Epithelial cell of alveolus of lung (primary cell): ENCODE measurements at places on chromosomes 16 and 17. TPM values are rescaled to one million over a fixed set of nuclear protein-coding genes. Genes with fewer than 3 reads are reported as not detected.

Gene TPSAB1
- not detected in 2 replicates for total RNA-seq

Gene RPA1
- total RNA-seq: 21.6 and 23.6 TPM in 2 replicates

Gene C17orf113
- 0.13 and 2.1 TPM in 2 replicates for total RNA-seq

Gene KCNG4
- not detected in 2 replicates for total RNA-seq

Gene KCNJ18
- not detected in 2 replicates for total RNA-seq

Gene KCNJ2
- 1.7 and 3.7 TPM in 2 replicates for total RNA-seq

Gene AOC2
- 0.26 and 0.72 TPM in 2 replicates for total RNA-seq

Gene EMP2
- 19.8 and 20.4 TPM in 2 replicates for total RNA-seq

Gene CDH15
- under 0.01 and 2.4 TPM in 2 replicates for total RNA-seq

Gene KRT9
- total RNA-seq: not detected in 2 replicates

Gene SOST
- total RNA-seq: not detected in 2 replicates

Gene GPR139
- not detected in 2 replicates for total RNA-seq

Gene MYH1
- not detected in 2 replicates for total RNA-seq

Gene NOB1
- 41.1 and 53.9 TPM in 2 replicates for total RNA-seq

Gene PRCD
- total RNA-seq: 3.7 and 14.2 TPM in 2 replicates

Gene PYDC1
- not detected in 2 replicates for total RNA-seq

Gene TMEM238L
- not detected in 2 replicates for total RNA-seq

Gene RNF222
- total RNA-seq: not detected in 2 replicates

Gene ITGB4
- total RNA-seq: 2.1 and 22.9 TPM in 2 replicates

Gene SMIM36
- total RNA-seq: not detected in 2 replicates

Gene MARVELD3
- total RNA-seq: 0.52 TPM in 1 of 2 replicates, not detected in the other

Gene HP
- total RNA-seq: 1.9 TPM in 1 of 2 replicates, not detected in the other

Gene PAGR1
- total RNA-seq: 38.3 and 49.5 TPM in 2 replicates

Gene MAP2K6
- total RNA-seq: 2.2 and 2.5 TPM in 2 replicates

Gene MAP2K3
- total RNA-seq: 15.0 and 22.4 TPM in 2 replicates

Gene CTRB1
- total RNA-seq: not detected in 2 replicates

Gene RAB40B
- total RNA-seq: 8.8 and 10.7 TPM in 2 replicates

Gene QRICH2
- total RNA-seq: 0.24 and 0.65 TPM in 2 replicates
